T-helper 2 cell (primary cell): ENCODE measurements at places on chromosomes 4 and X.

- no peak for DNase-seq
These were observed 2.3 kb upstream of the METTL14 start for GRCh38 chr4:118682928-118683327.

GRCh38 chr4:18942874-18943273 is 921.3 kb upstream of the LCORL start:
- DNase-seq: no peak

DNA sequence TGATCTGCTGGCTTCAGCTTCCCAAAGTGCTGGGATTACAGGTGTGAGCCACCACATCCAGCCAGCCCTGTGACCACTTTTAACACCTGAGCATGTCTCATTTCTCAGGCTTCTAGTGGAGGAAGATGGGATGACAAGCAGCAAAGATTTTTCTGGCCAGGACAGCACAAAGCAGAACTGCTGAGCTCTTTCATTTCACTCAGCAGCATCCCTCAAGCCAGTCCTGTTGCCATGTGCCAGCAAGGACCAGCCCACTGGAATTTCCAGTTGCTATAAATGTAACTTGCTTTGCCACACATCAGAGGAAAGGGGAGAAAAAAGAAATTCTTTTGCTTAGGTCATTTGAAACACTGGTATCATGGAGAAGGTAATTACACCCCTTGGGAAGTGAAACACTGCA is 75.9 kb downstream of the SLC9A7 start:
- DNase-seq: no peak

- no peak for DNase-seq
These were observed 661.2 kb upstream of the TENM3 start for GRCh38 chr4:181581983-181582382.

- no peak for DNase-seq
These were observed 325.2 kb downstream of the MAPK10 start for GRCh38 chr4:86034616-86035015.

GRCh38 chr4:1047106-1047975 is 35.9 kb downstream of the FGFRL1 start:
- no peak for DNase-seq

GRCh38 chrX:70444326-70444945 is at the start of gene DLG3:
TSS of gene DLG3 (plus strand) at chrX:70444835. CDS start at chrX:70445202, 367 bp downstream.
- no peak for DNase-seq

GRCh38 chr4:113384600-113384999 is 335.1 kb downstream of the ANK2 start:
- DNase-seq: no peak

DNA sequence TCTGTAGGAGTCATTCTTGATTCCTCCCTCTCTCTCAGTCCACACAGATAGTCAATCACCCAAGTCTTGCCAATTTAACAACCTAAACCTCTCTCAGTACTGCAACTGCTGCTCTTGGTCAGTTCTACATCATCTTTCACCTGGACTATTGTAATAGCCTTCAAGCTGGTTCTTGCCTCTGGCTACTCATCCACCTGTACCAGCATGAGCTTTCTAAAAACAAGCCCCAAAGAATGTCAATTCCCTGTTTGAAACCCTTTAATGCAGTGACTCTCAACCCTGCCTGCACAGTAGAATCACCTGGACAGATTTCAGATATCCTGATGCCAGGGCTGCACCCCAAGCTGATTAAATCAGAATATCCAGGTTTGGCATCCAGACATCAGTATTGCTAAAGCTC is 48.3 kb downstream of the VGLL1 start:
- no peak for DNase-seq

- DNase-seq: no peak
These were observed 32.9 kb upstream of the GPR78 start for GRCh38 chr4:8547108-8547911.

DNA sequence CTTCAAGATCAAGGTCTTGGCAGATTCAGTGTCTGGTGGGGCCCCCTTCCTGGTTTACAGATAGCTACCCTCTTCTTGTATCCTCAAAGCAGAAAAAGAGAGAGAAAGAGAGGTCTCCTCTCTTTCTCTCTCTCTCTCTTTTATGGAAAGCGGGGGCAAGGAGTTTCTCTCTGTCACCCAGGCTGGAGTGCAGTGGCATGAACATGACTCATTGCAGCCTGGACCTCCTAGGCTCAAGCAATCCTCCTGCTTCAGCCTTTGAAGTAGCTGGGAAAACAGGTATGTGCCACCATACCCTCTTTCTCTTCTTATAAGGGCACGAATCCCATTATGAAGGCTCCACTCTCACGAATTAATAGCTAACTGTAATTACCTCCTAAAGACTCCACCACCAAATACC is 20.2 kb downstream of the RAB9B start:
- DNase-seq: no peak

DNA sequence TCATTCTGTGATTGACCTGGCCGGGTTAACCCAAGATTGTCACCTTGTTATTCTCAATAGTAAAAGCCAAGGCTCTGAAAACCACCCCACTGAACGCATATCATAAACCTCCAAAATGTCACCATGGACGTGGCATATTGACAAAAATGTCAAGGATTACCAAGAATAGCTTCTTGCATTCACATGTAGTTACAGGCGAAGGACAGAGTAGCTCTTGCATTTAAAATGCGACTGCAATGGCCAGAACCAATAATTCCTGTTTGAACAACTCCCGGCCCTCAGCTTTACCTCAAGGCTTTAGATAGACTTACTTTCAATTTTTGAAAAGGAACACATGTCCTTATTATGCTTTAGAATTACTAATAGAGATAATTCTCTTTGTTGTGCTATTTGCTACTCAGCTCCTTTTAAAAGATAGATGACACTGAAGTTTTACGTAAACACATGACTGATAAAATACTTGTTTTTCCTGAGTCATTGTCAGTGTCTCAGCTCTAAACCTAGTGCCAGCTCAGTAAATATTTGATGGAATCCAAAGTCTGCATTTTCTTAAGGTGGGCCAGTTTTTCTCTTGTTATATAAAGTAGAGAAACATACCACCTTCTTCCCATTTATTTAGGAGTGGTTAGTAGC is 66.3 kb downstream of the CLDN34 start:
- DNase-seq: no peak

DNA sequence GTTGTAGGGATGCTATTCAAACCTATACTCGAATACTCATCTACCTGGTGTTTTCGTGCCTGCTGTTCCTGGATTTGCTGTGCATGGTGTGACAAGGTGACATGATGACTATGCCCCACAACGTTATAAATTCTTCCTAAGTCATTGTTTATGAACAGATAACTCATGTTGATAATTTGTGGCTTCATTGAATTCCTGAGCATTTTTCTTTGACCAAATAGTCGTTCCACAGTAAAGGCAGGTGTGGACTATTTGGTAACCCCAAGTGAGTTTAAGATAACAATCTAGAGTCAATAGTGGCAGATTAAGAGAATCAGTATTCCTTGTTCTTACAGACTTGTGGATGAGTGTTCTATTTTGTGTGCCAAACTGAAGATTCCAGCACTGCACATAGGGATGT is 59.9 kb downstream of the SNX25 start:
- DNase-seq: no peak

DNA sequence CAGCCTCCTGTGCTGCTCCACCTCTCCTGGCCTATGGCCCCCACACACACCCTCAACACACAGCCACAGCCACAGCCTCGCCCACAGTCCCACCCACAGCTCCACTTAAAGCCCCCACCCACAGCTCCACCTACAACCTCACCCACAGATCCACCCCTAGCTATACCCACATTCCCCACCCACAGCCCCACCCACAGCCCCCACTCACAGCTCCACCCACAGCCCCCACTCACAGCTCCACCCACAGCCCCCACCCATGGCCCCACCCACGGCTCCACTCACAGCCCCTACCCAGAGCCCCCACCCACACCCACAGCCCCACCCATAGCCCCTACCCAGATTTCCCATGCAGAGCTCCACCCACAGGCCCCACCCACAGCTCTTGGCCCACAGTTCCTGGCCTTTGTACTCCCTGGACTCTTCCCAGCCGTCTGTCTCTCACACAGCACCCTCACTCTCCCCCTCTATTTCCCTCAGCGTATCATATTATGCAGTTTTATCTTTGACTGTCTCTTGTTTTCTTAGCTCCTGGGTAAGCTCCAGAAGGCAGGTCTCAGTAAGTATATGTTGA is 322.5 kb downstream of the EVC2 start:
- DNase-seq: no peak

DNA sequence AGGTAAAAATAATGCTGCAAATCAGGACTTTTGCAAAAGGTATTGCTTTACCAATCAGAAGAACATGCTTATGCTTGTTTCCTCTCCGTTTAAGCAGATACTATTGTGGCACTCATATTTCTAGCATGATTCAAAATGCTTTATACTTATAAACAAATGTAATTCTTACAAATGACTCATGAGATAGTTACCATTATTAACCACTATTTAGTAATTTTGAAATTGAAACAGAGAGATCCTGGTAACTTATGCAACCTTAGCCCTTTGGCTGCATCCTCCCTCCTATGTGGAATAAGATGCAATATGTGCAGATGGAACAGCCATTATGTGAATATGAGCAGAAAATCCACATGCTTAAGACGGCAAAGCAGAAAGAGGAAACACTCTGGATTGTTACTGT is 164.7 kb downstream of the PCDH18 start:
- no peak for DNase-seq

- DNase-seq: no peak
These were observed 211.1 kb downstream of the GLUD2 start for GRCh38 chrX:121258545-121258944.

DNA sequence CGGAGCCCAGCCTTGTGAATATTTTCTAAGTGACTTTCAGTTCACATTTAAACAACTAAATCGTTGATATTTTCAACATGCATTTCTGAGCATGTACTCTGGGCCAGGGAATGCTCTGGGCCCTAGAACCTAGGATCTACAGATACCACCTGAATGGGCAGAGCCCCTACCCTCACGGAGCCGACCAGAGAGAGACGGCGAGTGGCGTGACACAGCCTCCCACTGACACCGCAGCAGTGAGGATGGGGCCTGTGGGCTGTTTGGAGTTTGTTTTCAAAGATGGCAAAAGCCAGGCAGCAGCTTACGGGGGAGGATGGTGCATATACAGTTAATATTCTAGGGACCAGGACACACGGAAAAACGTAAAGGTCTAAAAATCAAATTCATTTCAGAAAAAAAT is 17.7 kb downstream of the NELFA start:
- DNase-seq: no peak

DNA sequence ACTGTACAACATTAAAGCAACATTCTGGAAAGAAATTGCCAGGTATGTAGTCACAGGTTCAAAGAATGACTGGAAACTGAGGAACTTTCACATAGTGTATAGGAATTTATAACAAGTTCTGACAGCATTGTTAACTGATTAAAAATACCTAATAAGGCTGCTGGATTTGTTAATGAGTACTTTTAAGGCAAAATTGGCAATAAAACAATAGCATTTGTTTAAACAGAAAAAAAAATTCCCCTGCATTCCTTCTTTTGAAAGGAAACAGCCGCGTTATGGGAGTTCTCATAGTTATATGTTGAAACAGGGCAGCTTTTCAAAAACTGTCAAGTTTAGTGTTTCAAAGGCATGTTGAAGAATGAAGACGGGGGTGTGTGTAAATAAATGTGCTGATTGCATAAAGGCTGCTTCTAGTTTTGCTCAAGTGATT is 282.5 kb upstream of the FAT1 start:
- DNase-seq: no peak

DNA sequence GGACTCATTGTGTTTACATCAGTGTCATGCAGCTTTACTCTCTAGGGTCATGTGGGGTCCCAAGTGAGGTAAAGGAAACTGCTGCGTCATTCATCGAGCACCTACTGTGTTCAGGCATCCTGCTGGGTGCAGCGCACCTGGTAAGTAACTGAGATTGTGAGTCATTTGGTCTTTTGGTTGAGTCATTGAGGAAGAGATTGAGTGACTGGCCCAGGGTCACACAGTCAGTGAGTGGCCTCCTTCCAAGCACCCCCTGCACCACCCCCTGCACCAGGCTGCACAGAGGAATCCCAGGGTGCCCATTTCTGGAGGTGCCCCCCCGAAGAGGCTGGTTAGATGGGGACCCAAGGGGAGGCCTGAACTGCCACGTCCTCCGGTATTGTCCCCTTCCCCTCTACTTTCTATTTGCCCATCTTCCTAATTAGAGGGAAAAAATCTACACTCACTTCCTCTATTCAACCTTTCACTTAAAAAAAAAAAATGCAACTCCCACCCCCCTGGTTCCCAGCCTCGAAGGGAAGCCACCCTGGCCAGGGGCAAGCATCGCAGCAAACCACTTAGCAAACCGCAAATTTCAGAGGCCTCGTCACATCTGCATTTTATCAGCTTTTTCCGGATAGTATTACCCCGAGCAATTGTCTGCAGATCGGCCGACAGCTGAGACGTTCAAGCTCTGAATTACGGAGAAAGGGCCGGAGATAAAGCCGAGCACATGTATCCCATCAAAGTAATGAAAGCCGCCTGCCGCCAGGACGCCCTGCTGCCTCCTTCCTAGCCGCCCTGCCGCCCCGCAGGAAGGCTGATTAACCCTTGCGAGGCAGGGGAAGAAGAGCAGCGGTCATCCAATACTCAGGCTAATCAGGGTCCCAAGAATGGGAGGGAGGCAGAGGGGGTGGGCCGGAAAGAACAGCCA is 96.3 kb upstream of the MSX1 start:
- no peak for DNase-seq

- DNase-seq: no peak
These were observed 2.7 kb downstream of the GASK1B start for GRCh38 chr4:158169931-158170690.

DNA sequence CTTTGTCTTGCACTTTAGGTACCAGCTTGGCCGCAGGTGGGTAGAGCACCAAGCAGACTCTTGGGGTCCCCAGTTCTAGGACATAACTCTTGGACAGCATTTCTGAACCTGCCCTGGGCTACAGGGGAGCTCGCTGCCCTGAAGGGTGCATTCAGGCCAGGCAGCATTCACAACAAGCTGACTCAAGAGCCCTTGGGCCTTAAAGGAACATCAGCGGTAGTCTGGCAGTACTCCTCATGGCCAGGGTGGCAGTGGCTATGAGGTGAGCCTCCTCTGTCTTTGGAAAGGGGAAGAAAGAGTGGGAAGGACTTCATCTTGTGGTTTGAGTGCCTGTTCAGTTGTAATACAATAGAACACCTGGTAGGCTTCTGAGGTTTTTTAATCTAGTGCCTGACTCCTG is 24.8 kb upstream of the SMARCA5 start:
- DNase-seq: no peak

GRCh38 chr4:188650516-188650915 is 511.3 kb downstream of the TRIML1 start:
- DNase-seq: no peak

GRCh38 chr4:15327311-15328298 is 100.2 kb upstream of the C1QTNF7 start:
- DNase-seq: no peak

- DNase-seq: no peak
These were observed 41.3 kb upstream of the ZCCHC13 start for GRCh38 chrX:74262452-74263209.

DNA sequence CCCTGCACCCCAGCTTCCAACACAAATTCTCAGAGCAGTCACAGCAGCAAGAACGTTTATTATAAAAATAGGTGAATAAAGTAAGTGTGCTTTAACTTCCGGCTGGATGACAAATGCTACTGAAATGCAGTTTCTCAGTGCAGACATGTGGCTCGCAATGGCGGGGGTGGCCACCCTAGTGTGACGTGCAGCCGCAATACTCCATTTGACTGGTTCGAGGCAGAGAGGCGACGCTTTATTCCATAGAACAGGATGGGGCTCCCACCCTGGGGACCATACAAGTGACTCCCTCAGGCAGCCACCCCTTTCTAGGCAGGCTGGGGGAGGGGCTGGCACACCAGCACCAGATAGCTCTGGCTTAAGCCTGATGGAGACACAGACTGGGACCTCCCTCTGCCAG is 14.5 kb downstream of the TNIP2 start:
- DNase-seq: no peak
